ENCODE measurements at places on chromosomes 3 and 15.

- no peak for DNase-seq
These were observed 75.5 kb downstream of the DAPK2 start for GRCh38 chr15:63970621-63971426.

- DNase-seq = no peak
These were observed 90.6 kb downstream of the CACNA1D start for GRCh38 chr3:53585049-53585448.

GRCh38 chr15:51780636-51781035 is 29.2 kb downstream of the TMOD2 start:
- no peak for DNase-seq

DNA sequence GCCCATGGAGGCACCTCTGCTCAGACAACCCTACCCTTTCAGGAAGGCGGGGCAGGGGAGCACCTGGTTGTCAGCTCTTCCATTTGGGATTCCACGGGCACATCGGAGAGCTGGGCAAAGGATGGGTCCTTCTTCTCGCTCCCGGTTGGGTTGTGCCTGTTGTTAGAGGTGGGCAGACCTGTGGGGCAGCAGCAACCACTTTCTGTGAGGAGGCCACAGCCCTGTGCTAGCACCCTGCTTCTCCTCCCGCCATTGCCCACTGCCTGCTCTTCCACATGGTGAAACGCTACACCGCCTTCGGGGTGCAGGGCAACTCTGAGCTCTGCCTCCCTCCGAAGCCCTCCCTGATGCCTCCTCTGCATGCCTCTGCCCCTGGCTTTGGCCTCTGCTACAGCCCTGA is 7.0 kb upstream of the HHATL start:
- peak; percentile 5 for DNase-seq

GRCh38 chr15:43932907-43933306 is 106.1 kb downstream of the WDR76 start:
- no peak for DNase-seq

DNA sequence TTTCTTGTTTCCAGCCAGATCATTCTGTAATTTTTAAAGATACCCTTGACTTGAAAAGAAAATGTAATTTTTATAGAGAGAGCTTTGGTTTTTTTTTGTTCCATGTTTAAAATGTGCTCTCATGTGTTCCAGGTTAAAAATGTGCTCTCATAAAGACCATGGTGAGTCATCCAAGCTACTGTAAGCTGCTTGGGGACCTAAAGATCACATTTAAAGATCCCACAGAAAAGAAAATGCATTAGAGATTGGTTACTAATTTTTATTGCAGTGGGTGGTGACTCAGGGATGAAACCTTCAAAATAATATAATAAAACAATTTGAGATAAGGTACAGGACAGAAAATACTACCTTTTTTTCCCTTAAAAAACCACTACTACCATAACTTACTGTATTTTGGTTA is 11.0 kb downstream of the TCF12 start:
- no peak for DNase-seq

DNA sequence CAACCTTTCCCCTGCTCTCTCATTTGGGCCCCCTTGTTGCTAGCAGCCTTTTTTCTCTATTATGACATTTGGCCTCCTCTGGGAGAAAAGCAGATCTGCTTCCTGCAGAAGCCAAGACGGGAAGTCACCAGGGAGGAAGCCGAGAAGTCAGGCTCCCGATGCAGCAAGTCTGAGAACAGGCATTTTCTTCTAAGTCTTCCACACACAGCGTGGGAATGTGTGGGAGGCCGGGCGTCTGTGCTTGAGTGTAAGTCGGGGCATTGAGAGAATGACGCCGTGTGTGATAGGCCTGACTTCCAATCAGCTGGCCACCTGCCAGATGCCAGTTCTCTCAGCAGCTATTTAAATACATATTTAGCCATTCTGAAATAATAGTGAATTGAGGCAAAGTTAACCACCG is 75.8 kb upstream of the FAM98B start:
- DNase-seq = no peak

GRCh38 chr3:102195198-102195948 is 239.4 kb upstream of the ZPLD1 start:
- no peak for DNase-seq

GRCh38 chr15:64993290-64993689 is 3.6 kb upstream of the SPG21 start:
- DNase-seq = no peak

GRCh38 chr3:184174284-184174645 is 390 bp upstream of the AP2M1 start:
- no peak for DNase-seq

- DNase-seq = no peak
These were observed 4.4 kb downstream of the NAALADL2 start for GRCh38 chr3:174863488-174863887.

Measured in WTC11 (cell line).